ENCODE measurements at places on chromosomes 16 and 17. TPM values are rescaled to one million over a fixed set of nuclear protein-coding genes. Genes with fewer than 3 reads are reported as not detected.
A peak's percentile ranks its signal among the peaks of the same experiment; 100 is the strongest.

The C1QTNF8 gene
- total RNA-seq, result not detected

The MLKL gene
- total RNA-seq, result 50.0 TPM

The KCNG4 gene
- not detected for total RNA-seq

The REXO5 gene
- total RNA-seq, result 1.7 TPM

The SLC6A2 gene
- total RNA-seq, result not detected

The SEPTIN1 gene
- total RNA-seq, result 198 TPM

The TBC1D3I gene
- 1.4 TPM for total RNA-seq

The TBC1D24 gene
- total RNA-seq, result 5.8 TPM

The ATP2A3 gene
- total RNA-seq, result 306 TPM

GRCh38 chr16:2881783-2882649 lies 999 bp upstream of the FLYWCH2 start:
- DNase-seq, result no peak

- no peak for DNase-seq
Measured at GRCh38 chr17:35548978-35549377, 11.5 kb upstream of the SLFN12L start.

DNA sequence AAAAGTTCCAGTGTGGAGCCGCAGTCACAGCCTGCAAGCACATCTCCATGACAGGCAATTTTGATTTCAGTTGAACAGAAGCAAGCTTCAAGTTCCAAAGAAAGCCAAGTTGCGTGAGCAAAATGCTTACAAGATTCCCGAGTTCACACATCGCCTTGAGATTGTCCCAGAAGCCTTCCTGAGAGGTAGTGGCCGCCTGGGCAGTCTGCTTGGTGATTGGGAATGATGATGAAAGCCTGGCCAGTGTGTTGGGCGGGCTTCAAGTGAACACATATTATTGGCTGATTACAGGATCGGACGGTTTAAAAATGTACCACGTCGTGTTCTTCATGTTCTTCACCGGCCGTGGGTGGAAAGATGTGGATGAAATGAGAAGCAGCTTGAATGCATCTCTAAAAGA lies 185.5 kb downstream of the FOXL1 start:
- DNase-seq, result no peak

GRCh38 chr16:78593352-78593751 lies 493.9 kb downstream of the WWOX start:
- no peak for DNase-seq

GRCh38 chr17:75459590-75460267 lies 3.3 kb downstream of the TMEM94 start:
- DNase-seq, result no peak

GRCh38 chr16:78566397-78567073 lies 467.1 kb downstream of the WWOX start:
- peak; percentile 43 for DNase-seq

GRCh38 chr16:30115238-30115637 lies 1.9 kb upstream of the GDPD3 start:
- DNase-seq, result no peak

- no peak for DNase-seq
Measured at GRCh38 chr17:20159406-20160069, 150.4 kb downstream of the SPECC1 start.

DNA sequence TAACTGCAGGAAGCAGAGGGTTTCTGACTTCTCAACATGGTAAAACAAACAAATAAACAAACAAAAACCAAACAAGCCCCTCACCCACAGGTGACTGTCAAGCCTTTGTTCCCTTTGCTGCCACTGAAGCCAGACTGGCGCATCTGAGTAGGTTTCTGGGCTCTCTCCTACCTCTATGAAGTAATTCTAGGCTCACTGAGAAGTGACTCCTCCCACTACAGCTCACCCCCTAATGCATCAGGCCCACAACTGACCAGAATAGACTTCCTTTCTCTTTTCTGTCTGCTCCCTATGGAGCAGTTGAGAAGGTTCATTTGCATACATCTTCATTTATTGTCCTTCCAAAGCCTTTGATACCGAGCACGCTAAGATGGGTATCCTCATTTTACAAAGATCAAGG lies 77.0 kb upstream of the CCL2 start:
- DNase-seq, result no peak

DNA sequence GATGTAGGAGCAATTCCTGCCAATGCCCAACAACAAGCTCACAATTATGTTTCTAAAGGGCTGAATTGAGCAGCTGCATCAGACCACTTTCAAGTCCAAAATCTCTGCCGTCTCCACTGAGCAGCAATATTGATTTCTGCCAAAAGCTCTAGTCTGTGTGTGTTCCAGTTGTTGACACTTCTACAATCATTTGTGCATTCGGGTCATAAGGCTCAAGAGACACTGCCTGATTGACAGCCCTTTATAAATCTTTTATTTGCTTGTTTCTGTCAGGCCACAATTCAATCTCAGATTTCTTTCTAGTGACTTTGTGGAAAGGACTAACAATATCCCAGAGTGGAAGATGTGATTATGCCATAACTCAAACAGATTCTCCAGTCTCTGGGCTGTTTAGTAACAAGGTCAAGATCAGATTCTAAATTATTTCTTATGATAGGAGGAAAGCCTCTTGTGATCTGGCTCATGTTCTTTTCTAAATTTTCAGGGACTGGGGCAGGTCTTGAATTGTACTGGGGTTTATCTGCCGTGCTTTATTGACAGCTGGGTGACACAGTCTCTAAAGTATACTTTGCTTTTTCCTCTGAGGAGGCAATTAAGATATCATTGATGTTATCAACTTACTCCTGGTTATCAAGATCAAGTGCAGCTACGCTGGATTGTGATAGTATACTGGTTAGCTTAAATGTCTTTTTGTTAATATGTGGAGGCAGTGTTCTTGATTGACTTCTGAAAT lies 377.1 kb downstream of the CNTNAP4 start:
- DNase-seq, result no peak

GRCh38 chr17:69506489-69506888 lies 92.0 kb downstream of the MAP2K6 start:
- peak; percentile 11 for DNase-seq

GRCh38 chr16:66651474-66651765 lies 45.1 kb downstream of the CMTM4 start:
- DNase-seq, result no peak
